Caco-2 (cell line): ENCODE measurements at places on chromosomes 1 and 21. TPM values are rescaled to one million over a fixed set of nuclear protein-coding genes. Genes with fewer than 3 reads are reported as not detected.
A peak's percentile ranks its signal among the peaks of the same experiment; 100 is the strongest.

GRCh38 chr1:220957233-220957605 is 78.0 kb downstream of the HLX start:
- no peak for DNase-seq

DNA sequence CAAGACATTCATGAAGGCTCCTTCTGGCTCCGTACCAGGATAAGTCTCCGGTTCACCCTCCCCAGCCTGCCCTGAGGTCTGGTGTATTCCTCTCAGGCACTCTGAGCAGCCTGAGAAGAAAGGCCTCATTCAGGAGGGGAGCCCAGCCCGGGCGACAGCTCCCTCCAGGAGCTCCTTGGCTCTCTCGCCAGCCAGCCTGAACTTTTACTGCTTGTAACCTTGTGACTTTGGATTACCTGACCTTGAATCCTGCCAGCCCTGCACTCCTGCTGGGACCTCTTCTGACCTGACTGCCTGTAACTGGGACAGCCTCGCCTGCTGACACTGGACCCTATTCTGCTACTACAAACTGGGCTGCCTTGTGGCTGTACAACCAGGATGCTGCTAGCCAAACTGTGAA is 65.8 kb downstream of the CD34 start:
- DNase-seq = no peak

The TTLL10 gene
- 0.29 and 1.2 TPM in 2 replicates for total RNA-seq

- DNase-seq = no peak
Observed at GRCh38 chr1:115186711-115187265, 97.5 kb upstream of the TSPAN2 start.

DNA sequence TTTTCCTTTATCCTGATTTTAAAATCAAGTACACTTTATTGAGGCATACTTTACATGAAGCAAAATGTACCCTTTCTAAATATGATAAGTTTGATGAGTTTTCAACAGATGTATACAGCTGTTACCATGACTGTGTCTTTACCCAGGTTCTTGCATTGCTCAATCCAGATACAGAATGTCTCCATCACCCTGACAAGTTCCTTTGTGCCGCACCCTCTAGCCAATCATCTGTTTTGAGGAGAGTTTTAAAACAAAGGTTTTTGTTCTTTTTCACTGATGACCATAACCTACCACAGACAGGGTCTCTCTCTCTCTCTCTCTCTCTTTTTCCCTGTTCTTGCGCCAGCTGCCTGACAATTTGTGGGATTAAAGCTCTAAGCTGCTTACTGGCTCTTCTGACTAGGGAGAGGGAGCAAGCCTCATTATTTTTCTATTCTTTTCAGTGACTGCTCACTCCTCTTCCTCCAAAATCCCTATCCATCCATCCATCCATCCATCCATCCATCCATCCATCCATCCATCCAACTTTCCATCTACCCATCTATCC is 1.2 kb upstream of the KCNE1 start:
- no peak for DNase-seq

- DNase-seq = no peak
Observed at GRCh38 chr1:228849011-228849541, 113.8 kb downstream of the RHOU start.

GRCh38 chr1:53303726-53304515 is 23.9 kb downstream of the LRP8 start:
- DNase-seq = no peak

- DNase-seq = no peak
Observed at GRCh38 chr1:167947733-167948132, 10.9 kb upstream of the MPC2 start.

The JTB gene
- 123 and 124 TPM in 2 replicates for total RNA-seq

GRCh38 chr1:116310180-116310579 is 62.9 kb upstream of the ATP1A1 start:
- DNase-seq = no peak

- peak; percentile 5 for DNase-seq
Observed at GRCh38 chr1:63405021-63405420, 37.6 kb downstream of the ALG6 start.

DNA sequence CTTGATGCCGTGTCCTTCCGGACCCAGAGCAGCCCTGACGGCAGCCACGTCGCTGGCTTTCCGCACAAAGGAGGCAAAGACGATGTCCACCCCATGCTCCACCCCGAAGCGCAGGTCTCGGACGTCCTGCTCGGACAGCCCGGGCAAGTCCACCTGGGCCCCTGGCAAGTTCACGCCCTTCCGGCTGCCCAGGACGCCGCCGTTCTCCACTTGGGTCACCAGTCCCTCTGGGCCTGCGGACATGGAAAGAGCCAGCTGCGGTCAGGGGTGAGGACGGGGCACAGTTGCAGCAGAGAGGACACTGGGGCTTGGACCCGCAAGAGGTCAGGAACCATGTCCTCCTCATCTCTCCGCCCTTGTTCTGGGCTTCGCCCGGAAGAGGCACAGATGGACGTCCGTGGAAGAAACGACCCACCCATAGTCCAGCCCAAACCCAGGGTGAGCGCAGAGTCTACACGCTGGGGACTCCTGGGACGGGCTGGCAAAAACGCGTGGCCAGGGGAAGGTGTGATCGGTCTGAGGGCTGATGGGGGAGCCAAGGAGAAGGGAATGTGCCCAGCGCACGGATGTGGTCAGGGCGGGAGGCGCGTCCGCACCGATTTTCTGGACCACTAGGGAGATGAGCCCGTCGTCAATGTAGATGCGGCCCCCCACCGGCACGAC is 6.6 kb downstream of the PKLR start:
- DNase-seq = no peak

The NECTIN4 gene
- total RNA-seq = 0.20 and 0.74 TPM in 2 replicates

GRCh38 chr1:167683226-167683625 is 38.6 kb upstream of the MPZL1 start:
- no peak for DNase-seq

GRCh38 chr21:35428937-35429336 is 379.8 kb upstream of the RUNX1 start:
- no peak for DNase-seq

The OPRD1 gene
- 0.07 and 0.12 TPM in 2 replicates for total RNA-seq

GRCh38 chr1:114235960-114236359 is 82.3 kb upstream of the SYT6 start:
- no peak for DNase-seq

DNA sequence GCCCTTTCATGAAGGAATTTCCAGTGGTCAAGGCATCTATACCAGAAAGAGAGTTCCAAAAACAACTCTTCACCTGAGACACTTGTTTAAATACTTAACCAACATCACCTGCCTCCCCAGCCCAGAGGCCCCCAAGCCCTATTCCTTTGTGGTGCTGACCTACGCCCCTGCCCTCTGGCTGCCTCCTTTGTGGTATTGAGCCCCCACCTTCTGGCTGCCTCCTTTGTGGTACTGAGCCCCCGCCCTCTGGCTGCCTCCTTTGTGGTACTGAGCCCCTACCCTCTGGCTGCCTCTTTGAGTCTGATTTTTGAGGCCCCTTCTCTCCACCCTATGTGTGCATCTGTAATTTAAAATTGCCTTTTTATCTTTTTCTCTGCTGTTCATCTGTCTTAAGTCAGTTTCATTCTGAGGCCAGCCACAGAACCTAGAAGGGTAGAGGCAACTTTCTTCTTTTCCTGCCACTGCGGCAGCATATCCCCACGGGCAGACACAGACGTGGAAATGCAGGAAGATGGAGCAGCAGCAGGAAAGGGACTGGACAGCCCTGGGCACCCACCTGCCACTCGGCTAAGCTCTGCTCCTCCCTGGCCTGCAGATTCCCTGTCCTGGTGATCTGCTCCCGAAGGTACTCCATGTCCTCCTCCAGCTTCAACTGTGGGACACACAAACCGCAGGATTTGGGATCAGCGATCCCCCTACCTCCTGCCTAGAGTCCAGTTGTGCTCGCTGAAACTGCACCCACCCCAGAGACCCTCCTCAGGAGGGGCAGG is 3.2 kb downstream of the TRIM17 start:
- no peak for DNase-seq

The CLCA1 gene
- not detected in 2 replicates for total RNA-seq

DNA sequence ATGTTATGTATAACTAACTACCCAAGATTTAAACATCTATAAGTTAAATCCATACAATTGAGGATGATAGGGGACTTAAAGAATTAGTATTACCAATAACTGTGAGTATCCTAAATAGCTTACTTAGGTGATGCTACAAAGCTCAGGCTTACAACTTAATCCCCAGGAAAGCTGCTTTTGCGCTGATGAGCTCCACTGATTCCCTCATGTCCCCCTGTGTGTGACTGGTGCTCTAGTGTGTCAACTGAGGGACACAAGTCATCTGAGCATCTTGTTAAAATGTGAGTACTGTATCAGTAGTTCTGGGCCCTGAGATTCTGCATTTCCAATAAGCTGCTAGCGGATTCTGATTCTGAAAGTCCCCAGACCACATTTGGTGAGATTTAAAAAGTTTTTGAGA is 1458.8 kb downstream of the MRPL39 start:
- no peak for DNase-seq

- DNase-seq = no peak
Observed at GRCh38 chr21:28771790-28772501, 220.7 kb downstream of the LTN1 start.

GRCh38 chr1:8062861-8063260 is 36.8 kb upstream of the ERRFI1 start:
- DNase-seq = no peak

The SYT11 gene
- total RNA-seq = 0.05 TPM in 1 of 2 replicates, not detected in the other

DNA sequence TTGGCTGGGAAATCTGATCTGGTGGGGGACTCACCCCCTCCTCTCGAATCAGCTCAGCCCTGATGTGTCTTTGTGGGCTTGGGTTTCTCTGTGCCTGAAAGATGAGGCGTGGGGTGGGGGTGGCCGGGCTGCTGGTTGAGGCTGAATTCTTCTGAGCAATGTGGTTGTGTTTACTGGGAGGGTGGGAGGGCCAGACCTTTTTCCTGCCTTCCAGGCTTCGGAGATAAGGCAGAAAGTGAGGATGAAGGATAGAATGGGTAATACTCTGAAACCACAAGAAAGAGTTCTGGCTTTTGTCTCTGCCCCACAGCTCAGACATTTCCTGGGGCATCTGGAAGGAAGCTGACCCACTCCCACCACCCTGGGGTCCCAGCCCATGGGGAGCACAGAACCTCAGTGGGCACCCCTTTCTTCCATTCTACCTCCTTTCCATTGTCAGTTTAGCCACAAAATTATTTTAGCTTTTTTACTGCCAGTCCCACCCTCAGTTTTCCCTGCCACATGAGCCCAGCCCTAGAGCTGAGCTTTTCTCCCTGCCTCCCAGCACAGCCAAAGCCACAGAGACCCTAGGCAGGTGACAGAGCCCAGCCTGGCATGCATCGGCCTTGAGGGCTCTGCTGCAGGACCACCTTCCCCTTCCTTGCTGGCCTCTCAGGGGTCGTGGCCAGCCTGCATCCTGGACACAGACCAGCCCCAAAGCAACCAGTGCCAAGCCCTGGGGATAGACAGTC is 11.2 kb downstream of the ALX3 start:
- DNase-seq = no peak

- no peak for DNase-seq
Observed at GRCh38 chr1:156511644-156512043, 11.1 kb upstream of the MEF2D start.
